GM03348 (cell line): ENCODE measurements at places on chromosomes 2 and 18.
A peak's percentile ranks its signal among the peaks of the same experiment; 100 is the strongest.

DNA sequence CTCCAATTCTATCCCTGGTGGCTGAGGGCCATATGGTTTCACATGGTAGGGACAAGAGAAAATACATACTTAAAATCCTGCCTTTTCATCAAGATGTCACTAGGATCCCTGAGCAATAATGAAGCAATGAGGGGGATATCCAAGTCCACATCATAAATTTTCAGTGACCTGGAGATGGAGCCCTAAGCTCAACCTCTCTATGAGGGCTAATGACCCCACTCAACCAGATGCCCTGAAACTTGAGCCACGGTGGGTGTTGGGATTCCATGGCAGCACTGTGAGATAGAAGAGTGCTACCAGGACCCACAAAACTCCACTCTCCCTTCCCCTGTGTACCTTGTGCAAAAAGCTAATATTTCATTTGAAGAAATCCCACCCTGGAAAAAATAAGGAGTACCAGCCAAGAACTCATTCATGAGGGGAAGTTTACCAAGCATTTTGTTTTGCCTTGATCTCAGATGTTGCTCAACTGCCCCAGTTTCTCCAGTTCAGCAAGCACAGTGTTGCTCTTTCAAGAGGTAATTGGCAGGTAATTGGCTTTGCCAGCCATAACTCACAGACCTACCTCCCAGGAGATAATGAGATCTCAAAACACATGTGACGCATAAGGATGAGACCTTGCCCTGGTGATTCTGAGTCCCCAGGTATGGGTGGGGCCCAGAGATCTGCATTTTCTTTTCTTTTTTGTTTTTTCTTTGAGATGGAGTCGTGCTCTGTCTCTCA is 51.0 kb upstream of the TTC39C start:
- no peak for DNase-seq

GRCh38 chr2:234971496-234971895 is 19.7 kb downstream of the SH3BP4 start:
- DNase-seq, result no peak

DNA sequence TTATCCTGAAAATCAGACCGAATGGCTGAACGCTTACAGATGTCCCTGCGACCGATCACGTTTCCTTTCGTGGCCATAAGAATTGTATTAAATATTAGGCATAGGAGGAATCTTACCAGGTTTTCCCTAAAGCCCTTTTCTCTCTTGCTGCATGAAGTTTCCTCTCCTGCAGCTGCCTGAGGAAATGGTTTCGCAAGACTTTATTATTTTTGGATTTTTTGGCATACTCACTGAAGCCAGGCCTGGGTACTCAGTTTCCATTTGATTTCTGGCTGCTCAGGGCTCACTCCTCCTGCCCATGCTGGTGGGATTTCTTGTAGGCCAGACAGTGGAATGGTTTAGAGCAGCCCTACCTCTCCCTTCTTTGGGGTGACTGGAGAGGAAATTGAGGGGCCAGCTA is 114.0 kb downstream of the KLHL29 start:
- peak; percentile 67 for DNase-seq

DNA sequence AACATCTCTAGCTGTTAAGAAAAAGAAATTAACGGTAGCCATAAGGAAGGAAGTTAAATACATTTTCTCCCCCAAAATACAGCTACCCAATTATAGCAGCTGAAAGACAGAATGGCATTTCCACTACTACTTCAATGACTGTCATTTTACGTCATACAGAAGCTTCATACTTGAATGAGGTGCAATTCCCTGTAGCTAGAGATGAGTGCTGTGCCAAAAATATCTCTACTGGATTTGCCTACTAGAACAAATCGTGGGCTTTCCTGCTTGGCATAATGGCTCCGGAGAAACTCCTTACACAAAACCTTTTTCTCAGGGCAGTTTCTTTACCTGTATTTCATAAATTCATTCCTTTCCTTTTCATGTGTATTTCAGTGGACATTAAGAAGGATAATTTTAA is 36.3 kb upstream of the NRXN1 start:
- DNase-seq, result no peak

GRCh38 chr2:2075875-2076529 is 255.1 kb downstream of the MYT1L start:
- DNase-seq, result no peak

GRCh38 chr2:56169521-56169920 is 14.3 kb upstream of the CCDC85A start:
- no peak for DNase-seq

- DNase-seq, result peak; percentile 52
These were observed 16.3 kb downstream of the HS1BP3 start for GRCh38 chr2:20634507-20635112.

DNA sequence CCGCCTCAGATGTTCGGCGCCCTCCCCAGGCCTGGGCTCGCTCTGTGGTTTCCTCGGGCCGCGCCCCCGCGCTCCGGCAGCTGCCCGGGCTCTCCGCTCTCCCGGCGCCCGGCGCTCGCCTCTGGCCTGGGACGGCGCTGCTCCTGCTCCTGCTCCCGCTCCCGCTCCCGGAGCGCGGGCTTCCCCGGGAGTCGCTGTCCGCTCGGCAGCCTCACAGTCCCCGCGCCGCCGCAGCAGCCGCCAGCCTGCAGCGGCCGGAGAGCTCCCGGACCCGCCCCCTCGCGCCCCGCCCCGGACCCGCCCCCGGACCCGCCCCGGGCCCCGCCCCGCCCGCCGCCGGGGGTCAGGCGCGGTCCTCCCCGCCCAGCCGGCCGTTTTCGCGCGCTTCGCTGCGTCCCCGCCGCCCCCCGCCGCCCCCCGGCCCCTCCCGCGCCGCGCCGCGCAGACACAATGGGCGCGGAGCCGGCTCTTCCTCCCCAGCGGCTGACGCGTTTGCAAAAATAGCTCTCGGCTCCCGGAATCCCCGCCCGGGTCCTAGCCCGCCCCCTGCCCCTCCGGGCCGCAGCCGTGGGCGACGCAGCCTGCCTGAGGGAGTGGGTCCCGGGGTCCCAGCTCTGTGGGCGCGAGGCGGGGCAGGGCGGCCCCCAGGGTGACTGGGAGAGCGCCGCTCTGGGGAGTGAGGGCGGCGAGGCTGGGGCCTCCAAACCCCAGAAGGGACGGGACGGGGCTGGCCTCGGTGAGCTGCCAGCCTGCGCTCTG is at the start of gene ARL4C:
Gene ARL4C (minus strand): TSS at position 247 of the 759 bp plus-strand sequence. CDS start 495 bp downstream, outside the sequence.
- peak; percentile 96 for DNase-seq

GRCh38 chr2:239519089-239519920 is 118.5 kb upstream of the HDAC4 start:
- no peak for DNase-seq

- no peak for DNase-seq
These were observed 1607.3 kb upstream of the CELF4 start for GRCh38 chr18:39172695-39173421.

- peak; percentile 26 for DNase-seq
These were observed 34.6 kb upstream of the RAB1A start for GRCh38 chr2:65164426-65164891.

DNA sequence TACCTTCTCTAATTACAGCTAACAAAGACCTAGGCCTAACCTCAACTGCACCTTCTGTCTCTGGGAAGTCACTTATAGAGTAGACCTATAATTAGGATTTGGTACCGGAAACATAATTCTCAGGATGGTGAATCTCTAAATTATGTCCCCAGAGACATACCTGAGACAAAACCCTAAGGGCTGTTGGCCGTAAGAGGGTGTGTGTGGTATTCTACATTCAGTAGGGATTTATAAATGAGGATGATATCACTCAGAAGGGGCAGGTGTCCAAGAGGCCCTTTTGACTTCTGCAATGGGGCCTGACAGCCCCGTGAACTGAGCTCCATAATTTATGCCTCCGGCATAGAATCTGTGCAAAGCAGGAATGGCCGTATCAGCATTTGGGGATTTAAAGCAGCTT is 13.5 kb upstream of the DARS1 start:
- no peak for DNase-seq

DNA sequence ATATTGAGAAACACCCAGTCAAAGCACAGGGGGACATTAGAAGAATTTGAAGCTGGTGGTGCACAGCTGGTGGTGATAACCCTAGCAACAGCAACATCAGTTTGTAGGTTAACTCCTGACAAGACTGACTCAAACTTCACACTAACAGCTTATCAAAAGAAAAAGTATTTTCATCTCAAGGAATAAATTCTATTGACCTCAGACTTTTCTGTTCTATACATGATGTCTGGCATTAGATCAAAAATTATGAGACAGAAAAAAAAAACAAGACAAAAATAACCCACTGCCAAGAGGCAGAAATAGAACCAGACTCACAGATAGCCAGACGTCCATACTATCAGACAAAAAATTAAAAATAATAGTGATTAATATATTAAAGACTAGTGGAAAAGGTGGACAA is 126.1 kb downstream of the COL6A3 start:
- no peak for DNase-seq
